Kidney (tissue), 22 donors: ENCODE measurements at places on chromosomes 5 and 9. TPM values are rescaled to one million over a fixed set of nuclear protein-coding genes. Genes with fewer than 3 reads are reported as not detected.

DNA sequence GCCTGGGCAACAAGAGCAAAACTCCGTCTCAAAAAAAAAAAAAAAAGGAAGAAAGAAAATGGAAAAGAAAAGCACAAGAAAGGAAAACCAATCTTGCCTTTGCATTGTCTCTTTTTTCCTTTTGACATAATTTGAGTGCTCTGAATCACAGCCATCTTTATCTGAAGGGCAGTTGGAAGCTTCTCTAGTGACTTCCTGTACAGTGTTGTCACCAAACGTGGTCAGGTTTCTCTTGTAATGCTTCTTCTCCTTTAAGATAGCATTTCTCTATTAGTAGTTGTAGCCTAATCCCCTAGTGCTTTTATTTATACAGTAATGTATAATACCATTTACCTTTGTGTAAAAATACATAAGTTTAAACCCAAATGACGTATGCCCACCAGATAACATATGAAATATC lies 18.1 kb downstream of the PRKACG start:
- no peaks in the 10 kb centered on the region for H3K36me3 ChIP-seq
- H3K4me3 ChIP-seq = no peak overlapping the region
- no peaks in the 10 kb centered on the region for H3K4me1 ChIP-seq

DNA sequence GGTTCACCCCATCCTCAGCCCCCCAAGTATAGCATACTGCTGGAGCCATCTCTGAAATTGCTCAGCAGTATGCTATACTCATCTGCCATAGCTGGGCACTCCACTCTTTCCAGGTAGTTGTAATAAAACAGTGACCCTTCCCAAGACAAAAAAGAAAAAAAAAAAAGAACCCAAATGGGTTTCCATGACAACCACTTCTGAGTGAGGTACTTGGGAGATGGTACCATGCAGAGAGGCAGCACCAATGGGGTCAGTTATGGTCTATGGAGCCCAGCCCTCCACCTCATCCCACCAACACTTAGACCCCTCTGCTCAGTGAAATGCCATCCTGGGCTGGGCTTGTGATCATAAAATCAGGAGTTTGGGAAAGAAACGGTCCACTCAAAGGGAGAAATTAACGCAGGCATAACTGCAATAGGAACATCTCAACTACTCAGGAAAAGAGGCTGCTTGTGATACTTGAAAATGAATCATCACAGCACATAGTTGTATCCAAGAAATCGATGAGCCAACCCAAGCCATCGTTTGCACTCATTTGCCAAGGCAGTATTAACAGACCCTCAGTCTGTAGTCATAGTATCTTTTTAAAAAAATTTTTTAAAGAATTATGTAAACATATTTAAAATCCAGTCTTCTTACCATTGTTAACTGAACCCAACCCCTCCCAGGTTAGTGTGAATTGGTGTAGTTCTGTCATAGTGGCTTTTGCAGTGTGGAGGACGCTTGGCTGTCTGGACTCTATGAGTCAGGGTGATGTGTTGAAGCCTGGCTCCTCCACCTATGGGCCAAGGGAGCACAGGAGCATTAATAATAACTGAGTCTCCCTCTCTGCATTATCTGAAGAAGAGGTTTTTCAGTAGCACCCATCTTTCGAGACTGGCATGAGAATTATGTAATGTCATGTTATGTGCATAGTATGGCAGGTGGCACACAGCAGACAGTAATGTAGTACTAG lies 402.7 kb downstream of the SPOCK1 start:
- no peak for DNase-seq
- H3K27ac ChIP-seq = no peak overlapping the region
- no peaks in the 10 kb centered on the region for H3K27me3 ChIP-seq
- H3K4me3 ChIP-seq = no peak overlapping the region

GRCh38 chr9:76044266-76044819 lies 153.9 kb downstream of the PCSK5 start:
- H3K4me3 ChIP-seq = no peak overlapping the region
- H3K4me1 ChIP-seq = no peaks in the 10 kb centered on the region
- H3K36me3 ChIP-seq = no peaks in the 10 kb centered on the region
- H3K27ac ChIP-seq = no peak overlapping the region

GRCh38 chr9:86867804-86868313 lies 79.4 kb downstream of the GAS1 start:
- H3K4me3 ChIP-seq = no peak overlapping the region
- no peaks in the 10 kb centered on the region for H3K36me3 ChIP-seq
- H3K27ac ChIP-seq = no peak overlapping the region
- H3K4me1 ChIP-seq = no peaks in the 10 kb centered on the region

DNA sequence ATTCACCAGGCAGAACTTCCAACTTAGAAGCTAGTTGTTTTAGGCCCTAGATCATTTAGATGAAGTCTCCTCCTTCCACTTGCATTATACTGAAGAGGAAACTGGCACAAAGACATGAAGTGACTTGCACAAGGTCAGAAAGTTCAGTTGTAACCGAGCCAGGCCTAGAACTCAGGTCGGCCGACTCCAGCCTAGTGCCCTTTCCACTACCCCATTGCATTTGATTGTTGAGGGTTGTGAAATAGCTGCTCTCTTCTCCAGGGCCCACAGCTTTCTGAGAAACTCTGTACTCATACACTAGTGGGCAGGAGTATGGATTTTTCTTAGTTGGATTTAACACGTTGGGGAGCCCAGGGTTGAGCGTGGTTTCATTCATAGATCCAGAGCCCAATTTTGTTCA lies 5.6 kb downstream of the ZNF462 start:
- no peak overlapping the region for H3K4me3 ChIP-seq
- peak overlapping the region; percentile 51 for H3K27ac ChIP-seq
- no peaks in the 10 kb centered on the region for H3K36me3 ChIP-seq

- no peaks in the 10 kb centered on the region for H3K27me3 ChIP-seq
- peak; percentile 33 for DNase-seq
- H3K36me3 ChIP-seq = no peaks in the 10 kb centered on the region
- no peaks in the 10 kb centered on the region for H3K4me1 ChIP-seq
Observed at GRCh38 chr9:131348631-131349521, 45.0 kb upstream of the PRRC2B start.

The ARSB gene
- total RNA-seq = 16.4 TPM

The LECT2 gene
- total RNA-seq = not detected

GRCh38 chr9:128361296-128361985 lies 9.7 kb upstream of the URM1 start:
- H3K4me3 ChIP-seq = peak overlapping the region; percentile 77
- H3K36me3 ChIP-seq = no peaks in the 10 kb centered on the region
- no peak overlapping the region for H3K27ac ChIP-seq
- H3K4me1 ChIP-seq = peaks cover 6% of the 10 kb centered on the region
- DNase-seq = no peak

- H3K4me1 ChIP-seq = no peaks in the 10 kb centered on the region
- H3K27me3 ChIP-seq = no peaks in the 10 kb centered on the region
- H3K4me3 ChIP-seq = no peak overlapping the region
- H3K27ac ChIP-seq = no peak overlapping the region
Observed at GRCh38 chr9:113822315-113822714, 53.8 kb upstream of the ZNF618 start.

- H3K27me3 ChIP-seq = no peaks in the 10 kb centered on the region
- no peak overlapping the region for H3K4me3 ChIP-seq
- DNase-seq = no peak
- H3K27ac ChIP-seq = no peak overlapping the region
- H3K4me1 ChIP-seq = no peaks in the 10 kb centered on the region
Observed at GRCh38 chr5:39199335-39199734, 20.0 kb downstream of the FYB1 start.

DNA sequence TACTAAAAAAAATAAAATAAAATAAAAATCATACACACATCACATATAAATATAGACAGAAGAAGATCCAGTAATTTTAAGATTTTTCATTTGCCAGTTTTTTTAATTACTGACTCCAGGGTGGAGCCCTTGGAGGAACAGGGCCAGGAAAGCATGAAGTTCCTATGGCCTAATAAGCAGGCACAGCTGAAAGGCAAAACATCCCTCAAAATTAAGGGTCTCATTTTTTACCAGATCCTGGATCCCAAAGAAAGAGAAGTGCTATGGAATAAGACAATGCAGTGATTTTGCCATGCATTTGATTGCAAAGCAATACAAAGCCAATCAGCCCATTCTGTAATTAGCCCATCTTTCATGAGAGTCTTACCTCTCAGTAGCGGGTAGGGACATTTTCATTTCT lies 11.3 kb upstream of the DTWD2 start:
- H3K27ac ChIP-seq = no peak overlapping the region
- no peak for DNase-seq
- no peaks in the 10 kb centered on the region for H3K27me3 ChIP-seq
- no peaks in the 10 kb centered on the region for H3K4me1 ChIP-seq

GRCh38 chr5:30041831-30042385 lies 1151.6 kb upstream of the CDH6 start:
- no peak for DNase-seq
- H3K4me1 ChIP-seq = no peaks in the 10 kb centered on the region
- no peak overlapping the region for H3K27ac ChIP-seq
- no peaks in the 10 kb centered on the region for H3K27me3 ChIP-seq
- H3K4me3 ChIP-seq = no peak overlapping the region

- no peak for DNase-seq
- no peak overlapping the region for H3K4me3 ChIP-seq
- H3K27me3 ChIP-seq = no peaks in the 10 kb centered on the region
- H3K27ac ChIP-seq = no peak overlapping the region
Observed at GRCh38 chr9:6896562-6896961, 138.8 kb downstream of the KDM4C start.

DNA sequence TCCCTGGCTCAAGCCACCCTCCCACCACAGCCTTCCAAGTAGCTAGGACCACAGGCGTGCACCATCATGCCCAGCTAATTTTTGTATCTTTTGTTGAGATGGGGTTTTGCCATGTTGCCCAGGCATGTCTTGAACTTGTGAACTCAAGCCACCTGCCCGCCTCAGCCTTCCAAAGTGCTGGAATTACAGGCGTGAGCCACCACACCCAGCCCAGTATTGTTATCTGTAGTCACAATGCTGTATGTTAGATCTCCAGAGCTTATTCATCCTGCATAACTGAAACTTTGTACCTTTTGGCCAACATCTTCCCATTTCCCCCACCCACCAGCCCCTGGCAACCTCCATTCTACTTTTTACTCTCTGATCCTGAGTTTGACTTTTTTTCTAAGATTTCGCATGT lies 37.5 kb downstream of the CREBRF start:
- H3K27me3 ChIP-seq = no peaks in the 10 kb centered on the region
- peaks cover 14% of the 10 kb centered on the region for H3K36me3 ChIP-seq
- no peaks in the 10 kb centered on the region for H3K4me1 ChIP-seq
- no peak overlapping the region for H3K27ac ChIP-seq

- no peak for DNase-seq
- H3K27ac ChIP-seq = no peak overlapping the region
- no peak overlapping the region for H3K4me3 ChIP-seq
- no peaks in the 10 kb centered on the region for H3K27me3 ChIP-seq
Observed at GRCh38 chr5:5062525-5063302, 77.4 kb upstream of the ADAMTS16 start.

DNA sequence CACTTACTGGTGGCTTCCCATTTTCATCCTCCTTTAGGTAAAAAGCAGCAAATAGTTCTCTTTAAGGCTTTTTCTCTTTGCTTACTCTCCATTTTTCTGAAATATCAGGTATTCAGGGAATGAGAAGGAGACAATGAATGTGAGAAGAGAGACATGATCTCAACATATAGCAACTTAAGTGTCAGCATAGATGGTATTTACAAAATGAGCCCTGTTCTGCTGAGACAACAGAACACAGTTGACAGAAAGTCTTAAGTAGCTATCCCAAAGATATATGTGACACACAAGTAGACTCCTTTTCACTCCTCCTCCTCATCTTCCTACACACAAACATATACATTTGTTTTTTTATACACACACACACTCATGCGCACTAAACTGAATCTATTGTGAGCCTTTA lies 649.3 kb upstream of the WWC1 start:
- H3K27ac ChIP-seq = no peak overlapping the region
- H3K36me3 ChIP-seq = no peaks in the 10 kb centered on the region
- no peaks in the 10 kb centered on the region for H3K4me1 ChIP-seq

DNA sequence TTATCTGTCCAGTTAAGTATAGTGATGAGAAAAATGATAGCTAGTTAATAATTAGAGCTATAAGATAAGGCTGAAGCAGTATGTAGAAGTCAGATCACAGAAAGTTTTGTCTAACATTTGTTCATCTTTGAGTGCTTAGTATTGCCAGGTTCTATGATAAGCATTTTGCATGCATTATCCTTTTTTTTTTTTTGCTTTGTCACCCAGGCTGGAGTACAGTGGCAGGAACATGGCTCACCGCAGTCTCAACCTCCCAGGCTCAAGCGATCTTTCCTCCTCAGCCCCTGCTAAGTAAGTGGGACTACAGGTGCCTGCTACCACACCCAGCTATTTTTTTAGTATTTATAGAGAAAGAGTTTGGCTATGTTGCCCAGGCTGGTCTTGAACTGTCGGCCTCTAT lies 17.5 kb downstream of the BAAT start:
- DNase-seq = no peak
- H3K36me3 ChIP-seq = no peaks in the 10 kb centered on the region
- no peak overlapping the region for H3K4me3 ChIP-seq
- H3K4me1 ChIP-seq = no peaks in the 10 kb centered on the region
- no peaks in the 10 kb centered on the region for H3K27me3 ChIP-seq
- H3K27ac ChIP-seq = no peak overlapping the region

GRCh38 chr9:105357937-105358336 lies 89.9 kb upstream of the FSD1L start:
- no peaks in the 10 kb centered on the region for H3K27me3 ChIP-seq
- no peak overlapping the region for H3K4me3 ChIP-seq
- H3K27ac ChIP-seq = no peak overlapping the region
- no peaks in the 10 kb centered on the region for H3K4me1 ChIP-seq

The SEMA6A gene
- total RNA-seq = 51.6 TPM

DNA sequence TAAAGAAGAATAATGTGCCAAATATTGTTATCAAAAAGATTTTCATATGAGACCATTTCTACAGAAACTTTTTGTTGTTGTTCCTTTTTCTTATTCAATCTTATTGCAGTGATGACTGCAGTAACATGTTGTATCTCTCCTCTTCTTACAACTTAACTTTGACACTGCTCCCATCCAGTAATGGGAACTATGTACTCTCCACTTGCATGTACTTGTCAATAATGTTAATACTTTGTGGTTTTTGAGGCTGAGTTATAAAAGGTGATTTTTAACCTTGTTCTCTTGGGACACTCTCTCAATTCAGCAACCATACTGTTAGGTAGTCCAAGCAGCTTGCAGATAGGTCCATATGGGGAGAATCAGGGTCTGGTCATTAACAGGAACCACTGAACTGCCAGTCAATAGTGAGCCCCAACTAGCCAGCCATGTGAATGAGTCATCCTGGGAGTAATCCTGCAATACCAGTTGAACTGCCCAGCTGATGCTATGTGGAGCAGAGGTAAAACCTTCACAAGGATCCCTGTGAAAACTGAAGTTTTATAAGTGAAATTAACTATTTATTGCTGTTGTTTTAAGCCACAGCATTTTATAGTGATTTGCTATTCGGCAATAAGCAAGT lies 199.6 kb upstream of the DAB2 start:
- no peak overlapping the region for H3K4me3 ChIP-seq
- no peaks in the 10 kb centered on the region for H3K27me3 ChIP-seq
- H3K36me3 ChIP-seq = no peaks in the 10 kb centered on the region
- H3K4me1 ChIP-seq = peaks cover 6% of the 10 kb centered on the region
